ENCODE measurements at places on chromosomes 4 and X.

DNA sequence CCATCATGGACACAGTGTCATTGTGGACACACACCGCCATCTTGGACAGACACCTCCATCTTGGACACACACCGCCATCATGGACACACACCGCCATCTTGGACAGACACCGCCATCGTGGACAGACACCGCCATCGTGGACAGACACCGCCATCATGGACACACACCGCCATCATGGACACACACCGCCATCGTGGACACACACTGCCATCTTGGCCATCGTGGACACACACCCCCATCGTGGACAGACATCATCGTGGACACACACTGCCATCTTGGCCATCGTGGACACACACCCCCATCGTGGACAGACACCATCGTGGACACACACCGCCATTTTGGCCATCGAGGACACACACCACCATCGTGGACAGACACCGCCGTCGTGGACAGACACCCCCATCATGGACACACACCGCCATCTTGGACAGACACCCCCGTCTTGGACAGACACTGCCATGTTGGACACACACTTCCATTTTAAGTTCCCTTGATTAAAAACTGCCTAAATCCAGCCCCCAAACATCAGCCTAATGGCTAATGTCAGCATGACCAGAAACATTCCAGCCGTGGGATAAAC lies 9.1 kb downstream of the ASMTL start:
- no peak for DNase-seq

GRCh38 chr4:141782205-141782604 lies 145.8 kb downstream of the IL15 start:
- no peak for DNase-seq

DNA sequence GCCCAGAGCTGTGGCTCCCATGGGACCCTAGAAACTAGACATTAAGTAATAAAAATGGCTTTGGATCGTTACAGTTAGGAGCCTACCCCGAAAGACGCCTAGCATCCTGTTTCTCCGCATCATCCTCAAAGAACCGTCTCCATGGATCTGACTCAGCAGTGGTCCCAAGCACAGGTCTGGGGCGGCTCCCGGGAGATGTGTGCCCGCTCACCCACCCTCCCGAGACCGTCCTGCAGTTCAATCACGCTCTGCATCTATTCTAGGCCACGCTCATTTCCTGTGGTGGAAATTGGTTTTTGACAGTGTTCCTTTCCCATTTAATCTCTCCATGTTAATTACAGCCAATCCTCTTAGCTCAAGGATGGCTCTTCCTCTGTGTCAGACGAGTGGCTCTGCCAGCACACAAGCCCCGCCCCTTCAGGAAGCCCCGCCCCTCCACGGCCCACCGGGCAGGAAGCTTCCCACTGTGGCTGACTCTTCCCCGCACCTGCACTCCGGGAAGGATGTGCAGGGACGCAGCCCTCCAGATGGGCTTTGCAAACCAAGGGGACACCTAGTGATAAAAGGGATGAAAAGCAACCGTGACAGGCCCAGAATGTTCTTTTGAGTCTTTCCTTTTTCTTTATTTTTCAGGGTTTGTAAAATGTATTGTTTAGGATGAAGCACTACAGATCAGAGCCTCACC lies 34.5 kb upstream of the HELT start:
- DNase-seq = no peak

DNA sequence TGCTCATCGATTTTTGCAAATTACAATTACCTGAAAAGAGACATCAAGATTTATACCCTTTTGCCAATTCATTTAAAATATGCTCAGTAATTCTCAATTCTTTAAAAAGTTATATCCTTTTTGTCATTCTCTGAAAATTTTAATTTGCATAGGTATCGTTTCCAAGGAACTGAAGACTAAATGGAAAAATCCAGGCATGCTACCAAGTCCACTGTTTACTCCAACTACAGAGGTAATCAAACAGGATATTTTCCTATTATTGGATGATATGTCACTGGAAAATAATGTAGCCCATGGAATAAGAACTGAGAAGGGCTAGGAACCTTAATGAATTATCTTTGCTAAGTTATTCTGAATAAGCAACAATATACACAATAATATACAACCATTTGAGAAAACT lies 132.7 kb downstream of the THOC2 start:
- DNase-seq = no peak

Measured in HS-27A (cell line).